ENCODE measurements at places on chromosomes 11 and 22.

GRCh38 chr11:7320306-7320705, 68.6 kb downstream of the SYT9 start:
- H3K4me3 ChIP-seq, result no peak overlapping the region
- H3K27me3 ChIP-seq, result no peaks in the 10 kb centered on the region
- no peak for DNase-seq
- no peaks in the 10 kb centered on the region for H3K36me3 ChIP-seq
- no peak overlapping the region for H3K27ac ChIP-seq

- H3K27ac ChIP-seq, result peak overlapping the region; percentile 47
- no peak overlapping the region for H3K4me3 ChIP-seq
- no peak for DNase-seq
- no peaks in the 10 kb centered on the region for H3K27me3 ChIP-seq
- no peaks in the 10 kb centered on the region for H3K4me1 ChIP-seq
- no peaks in the 10 kb centered on the region for H3K36me3 ChIP-seq
Observed at GRCh38 chr11:15967966-15968365, 388.4 kb downstream of the SOX6 start.

- no peak for DNase-seq
- no peaks in the 10 kb centered on the region for H3K36me3 ChIP-seq
- peak overlapping the region; percentile 85 for H3K27ac ChIP-seq
- H3K27me3 ChIP-seq, result no peaks in the 10 kb centered on the region
- H3K4me1 ChIP-seq, result peaks cover 61% of the 10 kb centered on the region
- no peak overlapping the region for H3K4me3 ChIP-seq
Observed at GRCh38 chr11:44835938-44836337, 109.2 kb downstream of the TSPAN18 start.

GRCh38 chr11:6693342-6694228, 10.4 kb upstream of the MRPL17 start:
- H3K27me3 ChIP-seq, result no peaks in the 10 kb centered on the region
- peaks cover 10% of the 10 kb centered on the region for H3K4me1 ChIP-seq
- no peak overlapping the region for H3K4me3 ChIP-seq
- H3K27ac ChIP-seq, result peak overlapping the region; percentile 12
- H3K36me3 ChIP-seq, result no peaks in the 10 kb centered on the region
- peak; percentile 76 for DNase-seq

Data from sigmoid colon (tissue), 7 donors.